ENCODE measurements at places on chromosomes 4 and X. TPM values are rescaled to one million over a fixed set of nuclear protein-coding genes. Genes with fewer than 3 reads are reported as not detected.

Gene NPY2R
- not detected for total RNA-seq

Gene DUX4
- not detected for total RNA-seq

Gene ARX
- total RNA-seq, result 0.18 TPM

- H3K27me3 ChIP-seq, result peaks cover 6% of the 10 kb centered on the region
- H3K36me3 ChIP-seq, result no peaks in the 10 kb centered on the region
- H3K4me3 ChIP-seq, result peak within 1 kb of the TSS; percentile 68
- H3K27ac ChIP-seq, result peak within 1 kb of the TSS; percentile 77
These were observed at the start of gene C4orf36 for GRCh38 chr4:86891762-86892635. Gene C4orf36 (minus strand): TSS chr4:86892422. CDS start chr4:86891520, 902 bp downstream.

GRCh38 chrX:13759152-13759718 is 24.7 kb downstream of the OFD1 start:
- H3K36me3 ChIP-seq, result peaks cover 46% of the 10 kb centered on the region
- H3K4me3 ChIP-seq, result no peak overlapping the region
- H3K27ac ChIP-seq, result no peak overlapping the region
- no peak for DNase-seq

- H3K4me3 ChIP-seq, result no peak overlapping the region
- H3K4me1 ChIP-seq, result peaks cover 35% of the 10 kb centered on the region
- H3K27me3 ChIP-seq, result no peaks in the 10 kb centered on the region
- H3K36me3 ChIP-seq, result peaks cover 16% of the 10 kb centered on the region
- DNase-seq, result no peak
These were observed 9.8 kb downstream of the LAMP2 start for GRCh38 chrX:120459309-120459708.

- no peaks in the 10 kb centered on the region for H3K36me3 ChIP-seq
- DNase-seq, result no peak
- no peak overlapping the region for H3K27ac ChIP-seq
- H3K27me3 ChIP-seq, result no peaks in the 10 kb centered on the region
These were observed 725.9 kb upstream of the GRID2 start for GRCh38 chr4:91577864-91578263.

GRCh38 chrX:43314525-43314924 is 341.6 kb upstream of the MAOA start:
- DNase-seq, result no peak
- H3K27me3 ChIP-seq, result no peaks in the 10 kb centered on the region
- H3K27ac ChIP-seq, result no peak overlapping the region
- H3K4me3 ChIP-seq, result no peak overlapping the region
- no peaks in the 10 kb centered on the region for H3K4me1 ChIP-seq

DNA sequence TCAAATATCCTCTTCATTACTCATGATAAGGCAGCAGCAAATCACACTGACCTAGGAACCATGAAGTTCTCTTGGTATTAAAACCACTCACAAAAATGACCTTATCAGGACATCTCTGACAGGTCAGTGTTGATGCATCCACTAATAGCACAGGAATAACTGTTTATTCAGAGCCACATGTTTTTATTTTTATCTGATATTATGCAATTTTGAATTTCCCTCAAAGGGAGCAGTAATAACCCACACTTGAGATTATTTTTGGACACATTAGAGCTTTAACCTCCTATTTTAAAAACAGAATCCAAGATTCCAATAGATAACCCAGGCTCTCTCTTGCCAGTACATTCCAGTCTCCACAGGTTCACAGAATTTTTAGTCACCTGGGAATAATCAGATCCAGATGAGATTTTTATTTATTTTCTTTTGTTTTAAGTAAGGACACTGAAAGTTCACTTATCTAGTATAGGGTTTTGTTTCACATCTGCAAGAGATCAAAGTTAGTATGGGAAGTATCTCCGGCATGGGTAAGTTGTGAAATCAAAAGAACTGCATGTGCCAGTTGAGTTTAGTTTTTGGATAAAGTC is 36.3 kb upstream of the MYOZ2 start:
- H3K36me3 ChIP-seq, result no peaks in the 10 kb centered on the region
- no peak overlapping the region for H3K27ac ChIP-seq
- no peaks in the 10 kb centered on the region for H3K4me1 ChIP-seq
- H3K4me3 ChIP-seq, result no peak overlapping the region
- H3K27me3 ChIP-seq, result no peaks in the 10 kb centered on the region
- no peak for DNase-seq

DNA sequence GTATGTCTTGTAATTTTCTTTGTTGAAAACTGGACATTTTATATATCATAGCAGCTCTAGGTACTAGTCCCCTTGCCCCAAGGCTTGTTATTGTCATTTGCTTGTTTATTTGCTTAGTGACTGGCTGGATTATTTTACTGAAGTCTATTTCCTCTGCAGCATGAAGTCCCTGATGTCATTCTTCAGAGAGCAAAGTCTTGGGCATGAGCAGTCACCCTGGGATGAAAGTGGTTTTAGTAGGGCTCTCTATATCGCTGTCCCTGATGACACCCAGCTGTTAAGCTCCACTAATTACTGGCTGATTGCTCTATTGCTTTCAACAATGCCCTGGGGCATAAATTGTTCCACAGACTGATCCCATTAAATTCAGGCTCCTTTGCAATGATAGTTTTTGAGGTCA is 113.5 kb upstream of the USP9X start:
- no peaks in the 10 kb centered on the region for H3K27me3 ChIP-seq
- no peak for DNase-seq
- H3K4me1 ChIP-seq, result no peaks in the 10 kb centered on the region
- no peak overlapping the region for H3K27ac ChIP-seq

GRCh38 chr4:4858527-4859324 is 739 bp upstream of the MSX1 start:
- H3K4me3 ChIP-seq, result peak overlapping the region; percentile 55
- no peaks in the 10 kb centered on the region for H3K36me3 ChIP-seq
- DNase-seq, result no peak
- peaks cover 52% of the 10 kb centered on the region for H3K4me1 ChIP-seq
- peaks cover 59% of the 10 kb centered on the region for H3K27me3 ChIP-seq

- H3K27me3 ChIP-seq, result no peaks in the 10 kb centered on the region
- H3K4me1 ChIP-seq, result no peaks in the 10 kb centered on the region
- no peak for DNase-seq
- no peak overlapping the region for H3K27ac ChIP-seq
These were observed 5.6 kb upstream of the SMIM31 start for GRCh38 chr4:164748375-164748774.

Measured in stomach (tissue), 19 donors.